ENCODE measurements at places on chromosomes 2 and 18. TPM values are rescaled to one million over a fixed set of nuclear protein-coding genes. Genes with fewer than 3 reads are reported as not detected.

GRCh38 chr2:214128040-214128439, 282.8 kb upstream of the VWC2L start:
- no peaks in the 10 kb centered on the region for H3K36me3 ChIP-seq
- DNase-seq = no peak
- H3K4me3 ChIP-seq = no peak overlapping the region

DNA sequence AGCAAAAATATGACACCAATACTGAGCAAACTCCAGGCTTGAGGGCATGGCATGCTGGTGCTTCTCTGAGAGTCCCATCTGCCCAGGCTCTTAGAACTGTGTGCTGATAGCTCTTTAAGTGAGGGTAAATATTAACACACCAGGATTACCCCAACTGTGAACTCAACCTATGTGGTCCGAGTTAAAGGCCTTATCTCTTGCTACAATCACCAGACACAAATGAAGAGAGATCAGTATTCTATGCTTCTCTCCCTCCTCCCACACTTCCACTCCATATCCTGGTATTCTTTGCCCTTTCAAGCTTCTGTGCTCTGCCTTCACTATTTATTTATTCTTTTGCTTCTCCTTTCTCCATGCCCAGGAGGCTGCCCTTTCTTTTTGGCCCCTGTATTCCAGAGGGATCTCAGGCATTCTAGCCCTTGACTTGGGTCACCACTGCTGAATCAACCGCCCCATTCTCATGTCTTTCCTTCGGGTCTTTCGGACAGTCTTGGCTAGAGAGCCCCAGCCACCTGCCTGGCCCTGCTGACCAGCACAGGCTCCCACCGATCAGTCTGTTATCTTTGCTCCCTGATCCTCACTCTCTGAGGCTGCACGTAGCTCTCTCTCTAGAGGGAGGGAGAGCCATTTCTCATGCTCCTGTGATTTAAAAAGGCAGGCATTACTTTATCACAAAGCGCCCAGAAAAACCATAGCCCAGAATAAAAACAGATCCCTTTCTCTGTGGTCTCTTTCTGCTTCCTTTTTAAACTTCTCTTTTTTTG, 17.2 kb upstream of the HK2 start:
- H3K27ac ChIP-seq = peak overlapping the region; percentile 60
- no peak for DNase-seq
- no peak overlapping the region for H3K4me3 ChIP-seq
- peaks cover 9% of the 10 kb centered on the region for H3K4me1 ChIP-seq
- peaks cover 36% of the 10 kb centered on the region for H3K27me3 ChIP-seq

DNA sequence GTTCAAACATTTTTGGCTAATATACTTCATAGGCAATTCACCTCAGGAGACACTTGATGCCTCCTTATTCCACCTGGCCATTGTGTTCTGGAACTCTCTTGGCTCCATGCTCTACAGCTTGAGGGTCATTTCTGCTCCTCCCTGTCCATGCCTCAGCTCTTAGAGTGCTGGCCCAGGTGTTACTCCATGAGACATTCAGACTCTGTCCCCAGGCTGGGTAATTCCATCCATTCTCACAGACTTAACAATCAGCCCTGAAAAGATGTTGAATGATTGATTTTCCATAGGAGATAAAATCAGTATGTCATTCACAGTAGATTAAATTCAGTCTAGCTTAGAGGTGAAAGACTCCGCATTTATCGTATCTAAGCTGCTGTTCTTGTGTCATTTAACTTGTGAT, 168.6 kb upstream of the CWC22 start:
- H3K27me3 ChIP-seq = peaks cover 6% of the 10 kb centered on the region
- no peaks in the 10 kb centered on the region for H3K4me1 ChIP-seq
- DNase-seq = no peak

DNA sequence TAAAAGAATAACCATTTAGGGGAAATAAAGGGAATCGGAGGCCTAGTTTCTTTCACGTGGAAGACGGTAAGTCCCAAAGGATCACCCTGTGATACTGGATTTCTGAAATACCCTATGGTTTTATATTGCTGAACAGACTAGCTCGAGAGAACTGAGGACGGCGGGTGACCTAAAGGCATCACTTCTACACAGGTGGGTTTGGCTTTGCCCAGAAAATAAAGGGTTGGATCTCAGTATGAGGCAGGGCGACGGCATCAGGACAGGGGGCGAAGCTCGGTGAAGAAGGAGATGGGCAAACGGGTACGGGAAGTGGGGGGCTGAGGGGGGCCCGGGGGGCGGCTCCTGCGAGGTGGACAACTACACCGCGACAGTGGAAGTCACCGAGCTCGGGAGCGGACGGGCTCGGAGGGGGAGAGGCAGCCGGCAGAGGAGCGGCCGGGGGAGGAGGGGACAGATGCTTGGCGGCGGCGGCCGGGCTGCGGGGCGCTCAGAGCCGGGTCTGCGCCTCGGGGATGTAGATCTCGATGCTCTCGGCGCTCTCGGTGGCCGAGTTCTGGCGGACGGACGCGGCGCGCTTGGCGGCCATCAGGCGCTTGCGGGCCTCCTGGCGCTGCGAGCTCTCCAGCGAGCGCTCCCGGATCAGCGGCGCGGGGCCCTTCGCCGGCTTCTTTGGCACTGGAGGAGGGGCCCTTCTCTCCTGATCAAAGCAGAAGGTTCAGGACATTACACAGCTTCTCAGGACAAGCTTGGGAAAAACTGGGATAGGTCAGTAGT, 48.9 kb downstream of the TGIF1 start:
- H3K27me3 ChIP-seq = peaks cover 34% of the 10 kb centered on the region
- H3K27ac ChIP-seq = peak overlapping the region; percentile 74
- no peaks in the 10 kb centered on the region for H3K36me3 ChIP-seq
- H3K4me3 ChIP-seq = peak overlapping the region; percentile 83
- DNase-seq = no peak

DNA sequence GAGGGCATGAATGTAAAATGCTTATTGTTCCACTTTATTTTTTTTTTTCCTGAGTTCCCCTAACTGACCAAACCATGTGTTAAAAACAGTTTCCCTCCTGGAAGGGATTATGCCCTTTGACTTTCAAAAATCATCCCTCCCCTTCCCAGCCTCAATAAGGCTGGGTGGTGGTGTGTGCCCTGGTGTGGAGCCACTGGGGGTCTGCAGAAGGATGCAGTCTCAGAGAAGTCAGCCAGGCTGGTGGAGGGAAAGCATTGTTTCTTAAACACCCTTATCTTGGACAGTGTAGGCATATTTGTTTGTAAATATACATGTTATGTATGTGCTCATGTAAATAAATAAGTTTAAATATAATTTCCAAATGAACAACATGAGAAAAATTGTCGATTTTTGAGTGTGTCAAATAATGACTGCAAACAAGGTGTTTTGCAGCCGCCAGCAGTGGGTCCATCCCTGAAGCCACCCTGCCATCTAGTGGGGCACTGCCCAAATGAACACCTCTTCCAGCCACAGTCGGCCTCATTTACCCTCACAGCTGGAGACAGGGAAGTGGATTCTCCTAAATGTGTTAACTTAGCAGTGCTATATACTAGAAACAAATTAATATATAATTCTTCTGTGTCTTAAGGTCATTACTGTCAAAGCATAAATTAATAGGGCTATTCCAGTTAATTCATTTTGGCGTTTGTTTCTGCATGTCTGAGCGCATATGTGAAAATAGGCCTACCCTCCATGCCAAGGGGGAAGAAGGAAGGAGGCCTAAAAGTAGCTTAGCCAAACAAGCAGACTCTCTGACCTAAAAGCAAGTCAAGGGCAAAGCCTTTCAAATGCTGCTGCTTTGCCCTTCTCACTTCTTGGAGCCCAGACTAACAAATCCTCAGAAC, 209.6 kb upstream of the PIK3C3 start:
- no peaks in the 10 kb centered on the region for H3K36me3 ChIP-seq
- no peak for DNase-seq
- no peaks in the 10 kb centered on the region for H3K27me3 ChIP-seq

DNA sequence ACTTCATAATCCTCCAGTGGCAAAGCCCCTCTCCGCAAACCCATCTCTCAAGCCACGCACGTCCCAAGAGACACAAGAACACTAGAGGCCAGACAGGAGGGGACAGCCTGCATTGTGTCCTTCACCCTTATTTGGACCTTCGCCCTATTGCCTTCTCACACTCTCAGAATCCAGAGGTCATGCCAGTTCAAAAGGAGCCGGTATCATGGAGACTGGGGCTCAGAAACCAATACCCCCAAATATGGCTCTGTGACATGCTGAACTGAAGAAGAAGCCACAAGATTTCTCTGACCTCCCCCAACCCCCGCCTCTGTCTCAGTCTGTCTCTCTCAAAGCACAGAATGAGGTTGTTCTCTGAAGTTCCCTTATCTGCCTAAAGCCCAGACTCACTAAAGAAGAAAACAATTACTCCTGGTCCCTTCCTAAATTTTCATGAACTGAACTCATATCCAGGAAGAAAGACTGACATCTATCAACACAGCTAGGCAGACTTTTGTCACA, 19.2 kb upstream of the SPATA3 start:
- no peaks in the 10 kb centered on the region for H3K36me3 ChIP-seq
- peak overlapping the region; percentile 98 for H3K27ac ChIP-seq
- H3K4me1 ChIP-seq = peaks cover 33% of the 10 kb centered on the region
- no peaks in the 10 kb centered on the region for H3K27me3 ChIP-seq

DNA sequence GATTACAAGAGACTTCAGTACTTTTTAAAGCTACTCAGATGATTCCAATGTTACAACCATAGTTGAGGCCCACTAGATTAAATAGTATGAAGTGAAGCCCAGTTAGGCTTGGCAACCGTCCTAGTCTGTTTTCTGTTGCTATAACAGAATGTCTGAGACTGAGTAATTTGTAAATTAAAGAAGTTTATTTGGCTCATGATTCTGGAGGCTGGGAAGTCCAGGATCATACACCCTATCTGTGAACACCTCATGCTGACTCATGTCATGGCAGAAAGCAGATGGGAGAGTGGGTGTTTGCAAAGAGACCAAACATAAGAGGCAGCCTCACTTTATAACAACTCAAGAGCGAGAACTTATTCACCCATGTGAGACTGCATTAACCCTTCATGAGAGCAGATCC, 63.1 kb downstream of the CCDC150 start:
- H3K4me3 ChIP-seq = no peak overlapping the region
- H3K27me3 ChIP-seq = no peaks in the 10 kb centered on the region
- peaks cover 2% of the 10 kb centered on the region for H3K4me1 ChIP-seq
- no peak for DNase-seq
- no peak overlapping the region for H3K27ac ChIP-seq

DNA sequence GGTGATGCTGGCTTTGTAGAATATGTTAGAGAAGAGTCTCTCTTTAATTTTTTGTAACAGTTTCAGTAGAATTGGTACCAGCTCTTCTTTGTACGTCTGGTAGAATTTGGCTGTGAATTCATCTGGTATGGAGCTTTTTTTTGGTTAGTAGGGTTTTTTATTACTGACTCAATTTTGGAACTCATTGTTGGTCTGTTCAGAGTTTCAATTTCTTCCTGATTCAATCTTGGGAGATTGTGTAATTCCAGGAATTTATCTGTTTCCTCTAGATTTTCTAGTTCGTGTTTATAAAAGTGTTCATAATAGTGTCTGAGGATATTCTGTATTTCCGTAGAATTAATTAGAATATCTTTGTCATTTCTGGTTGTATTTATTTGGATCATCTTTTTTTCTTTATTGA, 943.5 kb downstream of the TRIB2 start:
- no peaks in the 10 kb centered on the region for H3K27me3 ChIP-seq
- H3K4me3 ChIP-seq = no peak overlapping the region
- no peak overlapping the region for H3K27ac ChIP-seq
- H3K4me1 ChIP-seq = no peaks in the 10 kb centered on the region

DNA sequence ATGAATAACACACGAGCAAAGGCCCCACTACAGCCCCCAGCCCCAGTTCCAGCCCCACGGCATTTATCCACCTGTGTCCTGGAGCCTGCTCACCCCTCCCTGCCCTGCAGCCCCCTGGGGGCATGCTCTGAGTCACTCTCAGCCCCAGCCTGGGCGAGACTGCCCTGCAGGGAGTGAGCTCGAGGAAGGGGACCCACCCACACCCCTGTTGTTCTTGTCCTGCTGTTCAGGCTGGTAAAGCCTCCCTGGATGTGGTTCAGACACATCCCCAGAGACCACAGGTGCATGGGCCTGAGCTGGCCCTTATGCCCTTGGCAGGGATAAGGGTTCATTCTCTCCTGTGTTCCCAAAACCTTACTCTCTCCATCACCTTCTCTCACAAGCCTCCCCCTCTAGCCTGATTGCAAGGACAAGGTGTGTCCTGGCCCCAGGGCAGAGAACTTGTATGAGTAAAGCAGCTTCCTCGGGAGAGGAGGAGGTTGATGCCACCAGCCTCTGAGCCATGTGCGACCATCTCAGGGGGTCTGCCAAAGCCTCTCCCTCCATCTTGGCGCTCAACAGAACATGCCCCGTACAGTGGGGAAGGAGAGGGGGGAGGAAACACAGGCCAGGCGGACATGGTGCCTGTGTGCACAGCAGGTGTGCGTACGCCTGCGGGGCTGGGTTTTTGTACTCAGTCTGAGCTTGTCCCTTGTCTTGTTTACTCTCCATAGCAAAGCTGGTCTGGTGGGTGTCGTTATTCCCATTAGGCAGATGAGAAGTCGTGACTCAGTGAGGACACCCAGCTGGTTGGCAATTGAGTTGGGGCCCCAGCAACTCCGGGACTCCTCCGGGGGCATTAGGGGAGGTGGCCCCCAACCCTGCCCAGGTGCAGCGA, 64.4 kb downstream of the CIB4 start:
- no peaks in the 10 kb centered on the region for H3K36me3 ChIP-seq
- no peak for DNase-seq
- H3K27me3 ChIP-seq = peaks cover 67% of the 10 kb centered on the region
- peaks cover 4% of the 10 kb centered on the region for H3K4me1 ChIP-seq
- no peak overlapping the region for H3K27ac ChIP-seq

DNA sequence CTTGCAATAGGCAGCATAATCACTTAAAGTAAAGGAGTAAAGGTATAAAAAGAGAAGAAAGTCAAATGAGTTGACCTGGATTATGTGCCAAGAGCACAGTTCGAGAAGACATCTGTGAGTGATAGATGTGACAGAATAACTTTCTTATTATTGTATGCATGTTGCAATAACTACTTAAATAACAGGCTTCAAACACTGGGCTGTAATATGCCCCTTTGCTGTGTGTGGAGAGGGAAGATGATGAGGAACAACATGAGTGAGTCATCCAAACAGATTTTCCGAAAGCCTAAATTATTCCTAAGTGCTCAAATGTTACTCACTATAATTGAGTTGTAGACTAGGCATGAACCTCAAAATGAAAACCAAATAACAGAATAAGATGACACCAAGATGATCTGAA, 328.1 kb downstream of the EXOC6B start:
- no peak for DNase-seq
- no peak overlapping the region for H3K4me3 ChIP-seq
- no peaks in the 10 kb centered on the region for H3K4me1 ChIP-seq
- H3K27me3 ChIP-seq = no peaks in the 10 kb centered on the region
- no peak overlapping the region for H3K27ac ChIP-seq

DNA sequence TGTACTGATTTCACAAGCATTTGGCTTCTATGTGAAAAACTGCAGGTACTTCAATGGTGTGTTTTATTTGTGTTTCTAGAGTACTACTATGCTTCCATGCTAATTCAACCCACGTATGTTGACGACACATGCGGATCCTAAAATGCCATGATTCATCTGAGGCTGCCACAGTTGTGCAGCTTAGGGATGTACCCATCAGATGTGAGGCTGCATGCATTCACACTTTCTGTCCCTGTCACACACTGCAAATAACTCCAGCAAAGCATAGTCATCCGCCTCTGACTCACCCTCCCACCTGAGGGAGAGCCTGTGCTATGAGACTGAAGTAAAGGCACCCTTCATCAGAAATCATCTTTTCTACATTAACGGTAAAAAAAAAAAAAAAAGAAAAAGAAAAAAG, 22.1 kb upstream of the SERTAD2 start:
- H3K4me3 ChIP-seq = no peak overlapping the region
- H3K4me1 ChIP-seq = peaks cover 9% of the 10 kb centered on the region
- no peak overlapping the region for H3K27ac ChIP-seq
- H3K36me3 ChIP-seq = no peaks in the 10 kb centered on the region
- no peaks in the 10 kb centered on the region for H3K27me3 ChIP-seq

TRAK2 gene
- 40.7 TPM for total RNA-seq

PTPN18 gene
- 53.2 TPM for total RNA-seq

KLF11 gene
- total RNA-seq = 38.0 TPM

REEP1 gene
- 2.2 TPM for total RNA-seq

STARD6 gene
- total RNA-seq = not detected

ATP8B1 gene
- total RNA-seq = not detected

All from T-helper 17 cell (primary cell).